Endothelial cell of umbilical vein (primary cell): ENCODE measurements at places on chromosomes 1 and 21. TPM values are rescaled to one million over a fixed set of nuclear protein-coding genes. Genes with fewer than 3 reads are reported as not detected.

NEK2 gene
- 4.1 and 6.6 TPM in 2 replicates for polyA plus RNA-seq

- DNase-seq = no peak
Measured at GRCh38 chr1:30190511-30191153, 532.8 kb downstream of the MATN1 start.

DNA sequence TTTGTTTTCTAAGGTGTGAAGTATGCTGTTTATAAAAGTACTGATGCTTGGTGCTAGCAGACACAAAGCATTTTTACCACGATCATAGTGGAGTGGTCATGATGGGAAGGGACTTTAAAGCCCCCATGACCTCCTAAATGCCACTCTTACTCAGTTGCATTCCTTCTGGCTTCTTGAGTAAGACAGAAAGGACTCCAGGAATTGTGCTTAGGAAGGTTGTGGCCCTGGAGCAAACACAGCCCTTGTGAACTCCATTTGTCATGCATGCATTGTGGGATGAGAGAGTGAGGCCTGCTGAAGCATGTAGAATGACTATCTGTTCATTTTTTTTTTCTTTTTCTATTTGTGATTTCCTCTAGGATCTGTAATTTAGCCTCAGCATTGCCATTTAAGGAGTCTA, 34.2 kb downstream of the AK5 start:
- no peak for DNase-seq

- no peak for DNase-seq
Measured at GRCh38 chr1:233939451-233939850, 35.0 kb downstream of the SLC35F3 start.

DNA sequence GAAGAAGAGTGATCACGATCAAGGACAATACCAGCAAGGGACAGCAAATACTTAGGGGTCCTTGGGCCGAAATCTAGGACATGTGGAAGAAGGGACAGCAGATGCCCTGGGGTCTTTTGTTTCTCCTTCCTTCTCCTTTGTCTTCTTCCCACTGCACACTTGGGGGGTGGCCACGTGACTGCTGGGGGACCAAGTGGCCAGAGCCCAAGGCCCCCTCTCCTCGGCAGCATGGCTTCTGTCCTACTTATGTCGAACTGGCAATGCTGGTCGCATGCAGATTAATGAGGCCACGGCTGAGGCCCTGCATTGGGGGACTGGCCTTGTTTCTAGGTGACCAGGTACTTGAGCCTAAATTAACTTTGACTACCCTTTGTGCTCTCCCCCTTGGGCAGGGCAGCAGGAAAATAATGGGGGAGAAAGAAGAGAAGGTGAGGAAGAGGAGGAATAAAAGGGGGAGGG, 83.0 kb downstream of the GRIK3 start:
- no peak for DNase-seq

DNA sequence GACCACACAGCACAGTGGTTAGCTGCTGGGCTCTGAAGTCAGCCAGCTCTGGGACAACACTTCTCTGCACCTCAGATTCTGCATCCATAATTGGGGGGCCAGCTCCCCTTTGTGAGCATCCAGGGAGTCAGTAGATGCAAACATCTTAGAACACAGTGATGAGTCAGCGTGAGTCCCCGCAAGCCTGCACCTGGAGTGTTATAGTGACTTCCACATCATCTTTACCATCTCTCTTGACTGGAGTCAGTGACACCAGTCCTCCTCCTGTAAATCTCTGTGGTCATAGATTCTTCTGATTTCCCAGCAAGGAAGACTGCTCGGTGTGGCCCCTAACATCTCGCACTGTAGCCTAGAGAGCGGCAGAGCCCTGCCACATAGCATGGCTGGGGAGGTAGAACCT, 13.9 kb upstream of the EDN2 start:
- no peak for DNase-seq

DNA sequence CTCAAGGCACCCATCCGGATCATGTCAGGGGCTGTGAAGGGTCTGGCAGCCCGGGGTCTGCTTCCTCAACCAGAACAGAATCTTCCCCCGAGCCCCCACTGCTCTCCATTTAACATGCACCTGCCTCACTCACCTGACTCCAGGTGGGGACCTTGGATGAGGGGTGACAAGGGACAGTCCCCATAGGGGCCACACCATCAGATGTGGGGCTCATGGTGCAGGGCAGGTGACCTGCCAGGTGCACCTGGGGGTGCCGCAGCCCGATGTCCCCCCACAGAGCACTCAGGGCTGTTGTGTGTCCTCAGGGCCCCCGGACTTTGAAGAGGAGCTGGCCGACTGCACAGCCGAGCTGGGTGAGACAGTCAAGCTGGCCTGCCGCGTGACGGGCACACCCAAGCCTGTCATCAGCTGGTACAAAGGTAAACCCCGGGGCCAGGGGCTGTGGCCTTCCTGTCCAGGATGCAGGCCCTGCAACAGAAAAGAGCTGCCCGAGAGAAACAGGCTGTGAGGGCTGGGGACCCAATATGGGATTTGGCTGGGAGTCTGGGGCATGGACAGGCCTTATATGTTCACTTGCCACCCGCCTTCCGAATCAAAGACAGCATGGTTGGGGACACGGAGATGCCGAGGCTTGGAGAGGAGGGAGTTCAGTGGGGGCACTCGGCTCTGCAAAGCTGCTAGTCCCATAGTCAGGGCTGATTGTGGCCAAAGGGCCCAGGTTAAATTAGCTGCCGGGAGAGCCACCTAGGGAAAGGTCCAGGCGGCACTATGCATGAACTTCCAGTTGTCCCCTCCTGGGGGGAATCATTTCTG, 64.6 kb downstream of the TRIM11 start:
- DNase-seq = no peak

CCDC17 gene
- polyA plus RNA-seq = 1.2 and 1.3 TPM in 2 replicates

DNA sequence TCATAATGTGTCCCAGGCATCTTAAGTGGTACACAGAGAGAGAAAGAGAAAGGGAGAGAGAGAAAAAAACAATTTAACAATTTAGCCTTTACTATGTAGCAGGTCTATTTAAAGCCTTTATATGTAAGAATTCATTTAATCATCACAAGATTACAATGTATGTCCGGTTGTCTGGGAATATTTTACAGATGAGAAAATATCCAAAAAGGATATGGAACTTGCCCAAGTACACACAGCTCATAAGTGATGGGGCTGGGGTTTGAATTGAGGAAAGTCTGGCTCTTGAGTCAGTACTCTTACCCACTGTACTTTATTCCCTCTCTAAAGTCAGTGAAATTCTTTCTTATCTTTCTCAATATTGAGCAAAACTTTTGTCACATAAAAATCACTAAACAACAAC, 104.6 kb downstream of the LYPLAL1 start:
- DNase-seq = peak; percentile 41
